ENCODE measurements at places on chromosomes 11 and 22.

DNA sequence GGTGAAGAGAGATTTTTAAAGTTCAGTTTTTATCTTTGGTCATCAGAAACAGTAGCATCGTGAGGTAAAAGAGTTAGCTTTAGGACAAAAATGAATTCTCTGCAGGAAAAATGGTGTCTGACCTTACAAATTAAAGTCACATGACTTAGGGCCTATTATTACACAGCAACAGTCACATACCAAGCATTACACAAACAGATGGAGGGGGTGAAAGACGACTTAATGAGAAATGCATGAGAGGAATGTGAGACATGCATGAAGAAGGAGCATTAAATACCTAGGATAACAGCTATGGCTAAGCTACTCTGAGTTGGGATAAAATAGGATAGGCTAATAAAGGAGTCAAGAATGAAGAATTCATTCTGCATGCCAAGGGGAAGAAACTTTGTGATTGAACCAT, 77.5 kb downstream of the BLID start:
- no peak for DNase-seq

GRCh38 chr11:65491614-65492386, 7.0 kb upstream of the MALAT1 start:
- DNase-seq: no peak

DNA sequence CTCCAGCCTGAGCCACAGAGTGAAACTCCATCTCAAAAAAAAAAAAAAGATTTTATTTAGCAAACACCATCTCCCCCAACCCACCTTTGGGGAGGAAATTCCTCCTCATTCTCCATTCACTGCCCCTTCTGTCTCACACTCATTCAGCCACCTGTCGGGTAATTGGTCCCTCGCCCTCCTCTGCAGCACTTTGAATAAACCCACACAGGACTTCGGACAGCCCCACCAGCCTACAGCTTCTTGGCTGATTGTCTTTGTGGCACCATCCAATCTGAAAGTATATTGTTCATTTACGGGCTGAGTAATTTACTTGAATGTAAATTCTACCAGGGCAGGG, 7.5 kb upstream of the GGA1 start:
- DNase-seq: no peak

DNA sequence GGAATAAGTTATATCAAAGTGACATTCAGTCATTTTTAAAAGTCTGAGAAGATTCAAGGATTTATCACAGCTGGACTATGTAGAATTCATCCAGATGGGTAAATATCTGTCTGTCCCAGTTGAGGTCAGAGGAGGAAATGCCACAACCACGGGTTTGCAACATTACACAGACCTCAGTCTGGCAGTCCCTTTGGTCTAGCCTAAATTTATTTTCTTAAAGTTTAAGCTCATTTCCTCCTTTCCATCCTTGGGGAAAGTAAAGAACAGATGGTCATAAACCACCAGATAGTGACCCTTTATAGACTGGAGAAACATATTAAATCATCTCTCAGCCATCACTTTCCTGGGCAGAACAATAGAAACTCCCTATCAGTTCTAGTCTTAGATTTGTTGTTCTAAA, 238.4 kb upstream of the DDI1 start:
- no peak for DNase-seq

DNA sequence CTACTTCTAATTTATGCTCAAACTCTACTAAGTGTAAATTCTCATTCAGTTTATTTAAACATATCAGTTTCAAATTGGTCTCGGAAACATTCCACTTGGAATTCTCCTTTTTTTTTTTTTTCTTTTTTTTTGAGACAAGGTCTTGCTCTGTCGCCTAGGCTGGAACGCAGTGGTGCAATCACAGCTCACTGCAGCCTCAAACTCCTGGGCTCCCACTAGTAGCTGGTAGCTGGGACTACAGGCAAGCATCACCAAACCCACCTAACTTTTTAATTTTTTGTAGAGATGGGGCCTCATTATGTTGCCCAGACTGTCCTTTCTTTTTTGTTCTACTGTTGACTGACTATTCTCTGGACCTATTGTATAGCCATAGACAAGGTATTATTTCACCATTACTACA, 33.3 kb upstream of the CCDC81 start:
- DNase-seq: no peak

- no peak for DNase-seq
These were observed 35.3 kb upstream of the POU2AF1 start for GRCh38 chr11:111414267-111414931.

- DNase-seq: peak; percentile 73
These were observed at the start of gene RIN1 for GRCh38 chr11:66336234-66337102. TSS of gene RIN1 (minus strand) at chr11:66336434. CDS start at chr11:66336402, 32 bp downstream.

- DNase-seq: no peak
These were observed 70.8 kb downstream of the FAT3 start for GRCh38 chr11:92295175-92296137.

- no peak for DNase-seq
These were observed 48.0 kb downstream of the MCHR1 start for GRCh38 chr22:40727070-40727963.

DNA sequence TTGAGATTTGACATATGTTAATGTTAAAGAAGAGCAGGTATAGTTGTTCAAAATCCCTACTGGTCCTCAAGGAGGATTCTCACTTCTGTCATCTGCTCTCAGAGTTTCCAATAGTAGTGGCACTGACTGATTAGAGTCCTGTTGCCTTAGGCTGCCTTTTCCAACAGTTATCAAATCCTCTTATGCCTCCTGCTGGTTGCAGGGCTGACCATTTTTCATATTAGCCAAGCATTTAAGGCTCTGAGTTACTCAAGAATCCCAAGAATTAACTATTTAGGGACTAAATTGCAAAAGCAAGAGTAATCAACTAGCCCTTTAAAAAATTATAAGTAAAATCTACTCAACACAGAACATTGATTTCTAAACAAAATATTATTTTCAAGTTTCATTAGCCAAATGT, 212.0 kb upstream of the CHORDC1 start:
- peak; percentile 0 for DNase-seq

DNA sequence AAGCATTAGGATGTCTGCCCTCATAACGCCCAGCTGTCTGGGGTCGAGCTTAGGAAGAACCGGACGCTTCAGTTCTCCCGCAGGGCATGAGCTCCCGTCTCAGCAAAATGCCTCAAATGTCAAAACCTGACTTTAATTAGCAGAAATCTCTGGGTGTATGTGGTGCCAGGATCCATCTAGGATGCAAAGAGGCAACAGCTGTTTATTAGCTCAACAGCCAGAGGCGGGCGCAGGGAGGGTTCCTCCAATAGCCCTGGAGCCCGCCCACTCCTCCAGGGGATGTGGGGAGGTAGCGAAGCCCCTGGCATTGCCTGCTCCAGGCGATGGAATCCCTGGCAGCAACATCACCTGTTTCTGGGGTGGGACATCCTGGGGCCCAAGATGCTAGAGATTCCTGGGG, 39.4 kb upstream of the RTL6 start:
- no peak for DNase-seq

DNA sequence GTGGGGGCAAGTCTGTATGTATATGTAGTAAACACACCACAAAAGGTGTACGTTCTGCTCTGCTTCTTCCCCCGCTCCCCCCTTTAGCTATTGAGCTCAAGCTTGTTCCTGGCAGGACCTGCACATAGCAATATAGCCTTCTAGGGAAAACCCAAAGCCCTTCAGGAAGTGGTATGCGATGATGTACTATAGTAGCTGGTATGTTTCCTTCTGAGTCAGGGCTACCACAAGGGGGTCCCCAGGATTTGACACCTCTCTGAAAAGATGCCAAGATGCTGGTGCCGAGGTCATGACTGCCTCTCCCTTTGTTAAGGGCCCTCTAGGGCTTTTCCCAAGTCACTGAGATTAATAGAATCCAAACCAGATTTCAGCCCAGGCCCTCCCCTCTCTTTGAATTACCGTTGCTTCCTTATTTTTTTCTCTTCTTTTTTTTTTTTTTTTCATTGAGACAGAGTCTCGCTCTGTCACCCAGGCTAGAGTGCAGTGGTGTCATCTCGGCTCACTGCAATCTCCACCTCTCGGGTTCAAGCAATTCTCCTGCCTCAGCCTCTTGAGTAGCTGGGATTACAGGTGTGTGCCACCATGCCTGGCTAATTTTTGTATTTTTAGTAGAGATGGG, 268.4 kb downstream of the ETS1 start:
- no peak for DNase-seq

DNA sequence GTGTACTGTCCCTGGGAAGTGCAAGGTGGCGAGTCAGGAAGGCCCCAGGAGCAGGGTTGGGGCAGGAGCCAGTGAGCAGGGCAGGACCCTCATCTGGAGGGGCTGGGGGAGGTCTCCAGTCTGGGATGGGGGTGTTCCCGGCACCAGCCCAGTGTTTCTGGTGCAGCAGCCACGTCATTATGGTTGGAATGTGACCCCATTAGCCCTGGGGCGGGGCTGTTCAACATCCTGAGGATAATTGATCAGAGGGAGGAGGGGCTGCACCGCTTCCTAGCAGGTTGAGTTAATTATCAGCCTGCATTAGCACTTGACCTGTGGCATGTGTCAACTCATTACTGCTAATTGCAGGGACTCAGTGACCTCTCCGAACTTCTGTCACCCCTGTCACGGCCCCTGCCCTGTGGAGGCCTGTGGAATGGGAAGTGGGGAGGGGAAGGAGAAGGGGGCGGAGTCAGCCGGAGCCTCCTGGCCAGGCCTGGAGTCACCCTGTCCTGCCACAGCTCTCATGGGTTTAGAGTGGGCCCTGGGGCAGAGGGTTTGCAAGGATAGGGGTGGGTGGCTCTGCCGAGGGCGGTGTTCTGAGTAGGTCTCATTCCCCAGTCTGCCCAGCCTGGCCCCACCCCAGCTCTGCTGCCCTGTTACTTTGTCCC, 52.8 kb upstream of the CCDC188 start:
- no peak for DNase-seq

DNA sequence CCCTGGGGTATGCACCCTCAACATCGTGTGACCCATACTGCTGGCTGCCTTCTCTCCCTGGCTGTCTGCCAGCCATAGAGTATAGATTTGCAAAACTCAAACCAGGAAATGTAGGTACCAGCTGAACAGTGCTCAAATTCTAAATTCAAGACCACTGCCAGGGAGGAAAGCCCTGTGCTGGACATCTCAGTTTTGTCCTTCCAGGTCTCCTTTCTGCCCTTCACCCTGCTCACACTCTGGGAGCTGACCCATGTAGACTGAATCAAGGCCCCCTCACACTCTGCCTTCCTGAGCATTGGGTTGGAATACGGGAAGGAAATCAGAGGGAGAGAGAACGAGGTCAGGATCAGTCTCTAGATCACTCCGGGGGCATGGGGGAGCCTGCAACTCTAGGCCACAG, 12.4 kb upstream of the DRD2 start:
- DNase-seq: no peak

DNA sequence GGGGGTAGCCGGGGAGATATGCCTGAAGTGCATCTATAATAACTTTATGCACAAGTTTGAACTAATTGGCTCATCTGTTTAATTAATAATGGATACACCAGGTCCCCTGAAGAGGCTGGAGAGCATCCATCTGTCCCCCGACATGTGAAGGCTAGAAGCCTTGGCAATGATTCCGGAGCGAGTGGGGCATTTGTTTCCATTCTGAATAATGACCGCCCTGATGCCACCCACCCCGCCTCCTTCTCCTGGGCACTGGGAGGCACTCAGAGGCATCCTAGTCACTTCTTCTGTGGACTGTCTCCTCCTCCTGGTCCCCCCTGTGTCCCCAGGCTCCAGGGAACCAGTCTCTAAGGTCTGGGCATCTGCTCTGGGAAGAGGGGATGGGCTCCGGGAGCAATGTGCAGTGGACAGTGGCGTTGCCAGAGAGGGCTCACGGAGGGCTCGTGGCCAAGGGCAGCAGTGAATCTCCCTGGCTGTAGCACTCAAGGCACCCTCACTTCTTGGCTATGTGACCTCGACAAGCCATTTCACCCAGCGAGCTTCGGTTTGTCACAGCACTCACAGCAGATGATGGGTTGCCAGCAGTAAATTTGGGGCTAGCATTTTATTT, 64.7 kb downstream of the TSPAN18 start:
- no peak for DNase-seq

DNA sequence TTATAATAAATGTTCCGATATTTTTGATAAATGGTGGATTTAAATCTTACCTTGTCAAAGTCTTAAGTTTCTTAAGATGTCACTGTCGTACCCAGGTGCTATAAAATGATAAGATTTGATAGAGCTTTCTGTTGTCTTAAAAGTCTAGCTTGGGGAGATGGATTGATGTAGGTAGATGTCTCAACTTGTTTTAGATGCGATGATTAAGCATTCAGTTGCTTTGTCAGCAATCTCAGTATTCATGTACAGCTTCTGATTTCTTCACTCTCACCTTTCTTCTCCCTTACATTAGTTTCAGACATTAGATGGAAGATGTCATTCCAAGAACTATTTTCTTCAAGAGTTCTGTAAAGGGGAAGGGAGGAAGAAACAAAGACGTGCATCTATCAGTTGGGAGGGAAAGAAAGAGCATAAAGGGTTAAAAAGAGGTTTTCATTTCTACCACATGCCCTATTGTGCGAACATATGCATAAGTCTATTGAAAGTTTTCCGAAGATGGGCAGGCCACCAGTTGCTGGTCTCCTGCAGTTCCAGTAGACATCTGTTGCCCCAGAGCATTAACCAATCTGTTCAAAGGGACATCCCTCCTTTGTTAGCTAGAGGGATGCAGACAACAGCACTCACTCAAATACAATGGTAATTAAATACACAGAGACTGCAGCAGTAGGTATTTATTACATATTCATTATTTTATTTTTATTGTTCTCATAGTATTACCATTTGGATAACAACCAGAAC, 38.4 kb downstream of the ZC3H12C start:
- DNase-seq: no peak

- no peak for DNase-seq
These were observed 12.4 kb downstream of the NLRP14 start for GRCh38 chr11:7032692-7033091.

DNA sequence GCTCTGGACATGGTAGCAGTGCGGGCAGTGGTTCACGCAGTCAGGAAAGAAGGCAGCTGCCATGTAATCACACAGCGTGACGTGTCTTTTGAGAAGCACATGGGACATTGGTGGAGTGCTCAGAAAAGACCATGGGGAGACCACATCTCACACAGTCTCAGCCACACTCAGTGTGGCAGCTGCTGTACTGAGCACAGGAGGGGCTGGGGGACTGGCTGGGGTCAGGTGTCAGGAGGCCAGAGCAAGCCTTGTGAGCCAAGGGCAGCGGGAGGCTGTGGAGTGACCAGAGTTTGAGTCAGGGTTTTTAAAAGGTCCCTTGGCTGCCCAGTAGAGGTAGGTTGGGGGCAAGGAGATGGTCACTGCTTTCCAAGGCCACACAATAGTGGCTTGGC, 18.5 kb downstream of the CLDN5 start:
- no peak for DNase-seq

- DNase-seq: peak; percentile 25
These were observed 11.7 kb upstream of the UCP3 start for GRCh38 chr11:74020539-74020938.

Data from hematopoietic multipotent progenitor cell (in vitro differentiated cells).